ENCODE measurements at places on chromosomes 6 and 20. TPM values are rescaled to one million over a fixed set of nuclear protein-coding genes. Genes with fewer than 3 reads are reported as not detected.
A peak's percentile ranks its signal among the peaks of the same experiment; 100 is the strongest.

- DNase-seq, result no peak
- H3K27me3 ChIP-seq, result no peaks in the 10 kb centered on the region
- H3K4me1 ChIP-seq, result peaks cover 27% of the 10 kb centered on the region
- no peaks in the 10 kb centered on the region for H3K36me3 ChIP-seq
Observed at GRCh38 chr6:41059556-41059955, 6.6 kb downstream of the APOBEC2 start.

The CAGE1 gene
- not detected for polyA plus RNA-seq

The ENPP1 gene
- 0.60 TPM for polyA plus RNA-seq

The ADGRF5 gene
- 36.2 TPM for polyA plus RNA-seq

The PPP1R16B gene
- polyA plus RNA-seq, result 1.9 TPM

The TRIM15 gene
- polyA plus RNA-seq, result not detected

The TINAG gene
- 0.15 TPM for polyA plus RNA-seq

DNA sequence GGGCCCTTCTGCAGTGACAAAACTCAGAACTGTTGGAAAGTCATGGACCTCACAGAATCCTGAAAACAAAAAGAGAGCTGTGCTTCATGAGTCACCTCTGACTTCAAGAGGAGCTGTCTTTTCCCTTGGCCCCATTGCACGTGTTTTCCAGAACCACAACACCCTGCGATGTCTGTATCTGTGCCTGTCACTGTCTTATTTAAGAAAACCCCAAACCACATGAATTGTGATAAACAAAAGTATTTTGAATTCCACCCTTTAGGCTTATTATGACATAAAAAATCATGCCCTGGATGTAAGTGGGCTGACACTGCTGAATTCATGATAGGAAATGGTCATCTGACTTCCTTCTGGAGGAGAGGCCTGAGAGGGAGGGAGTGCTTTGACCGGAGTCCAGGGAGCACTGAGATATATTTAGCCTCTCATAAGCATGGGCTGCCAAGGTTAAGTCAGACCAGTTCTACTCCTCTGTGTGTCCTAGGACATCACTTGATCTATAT is 96.4 kb upstream of the DUSP22 start:
- peaks cover 12% of the 10 kb centered on the region for H3K4me1 ChIP-seq
- peak; percentile 47 for DNase-seq
- H3K36me3 ChIP-seq, result no peaks in the 10 kb centered on the region
- H3K27me3 ChIP-seq, result no peaks in the 10 kb centered on the region
- peak overlapping the region; percentile 66 for H3K27ac ChIP-seq

DNA sequence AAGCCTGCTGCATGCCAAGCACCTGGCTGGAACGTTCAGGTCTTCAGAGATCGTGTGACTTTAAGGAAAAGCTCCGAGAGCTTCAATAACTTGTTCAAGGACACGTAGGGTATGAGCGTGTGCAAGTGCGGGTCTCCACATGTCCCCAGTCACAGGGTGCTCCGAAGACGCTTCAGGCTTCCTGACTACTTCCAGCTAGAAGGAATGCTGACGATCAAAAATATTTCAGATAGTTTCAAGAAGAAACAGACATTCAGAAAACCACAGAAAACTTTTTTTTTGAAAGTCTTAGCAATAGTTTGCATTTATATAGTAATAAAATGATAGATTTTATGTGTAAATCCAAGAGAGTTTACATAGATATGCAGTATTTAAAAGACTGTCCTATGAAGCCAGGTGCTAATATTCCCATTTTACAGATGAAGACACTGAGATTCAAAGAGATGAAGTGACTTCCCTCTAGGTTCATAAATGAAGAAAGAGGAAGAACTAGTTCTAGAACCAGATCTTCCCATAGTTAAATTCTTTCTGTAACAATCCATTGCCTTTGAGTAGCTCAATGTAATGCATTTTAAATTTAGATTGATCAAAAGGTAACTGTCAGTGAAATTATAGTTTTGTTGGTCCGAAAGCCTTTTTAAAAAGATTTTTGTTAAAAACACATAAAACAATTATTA is 247.6 kb downstream of the MYLK4 start:
- H3K27me3 ChIP-seq, result no peaks in the 10 kb centered on the region
- H3K4me3 ChIP-seq, result no peak overlapping the region
- no peaks in the 10 kb centered on the region for H3K4me1 ChIP-seq
- H3K36me3 ChIP-seq, result no peaks in the 10 kb centered on the region
- no peak for DNase-seq
- H3K27ac ChIP-seq, result no peak overlapping the region

DNA sequence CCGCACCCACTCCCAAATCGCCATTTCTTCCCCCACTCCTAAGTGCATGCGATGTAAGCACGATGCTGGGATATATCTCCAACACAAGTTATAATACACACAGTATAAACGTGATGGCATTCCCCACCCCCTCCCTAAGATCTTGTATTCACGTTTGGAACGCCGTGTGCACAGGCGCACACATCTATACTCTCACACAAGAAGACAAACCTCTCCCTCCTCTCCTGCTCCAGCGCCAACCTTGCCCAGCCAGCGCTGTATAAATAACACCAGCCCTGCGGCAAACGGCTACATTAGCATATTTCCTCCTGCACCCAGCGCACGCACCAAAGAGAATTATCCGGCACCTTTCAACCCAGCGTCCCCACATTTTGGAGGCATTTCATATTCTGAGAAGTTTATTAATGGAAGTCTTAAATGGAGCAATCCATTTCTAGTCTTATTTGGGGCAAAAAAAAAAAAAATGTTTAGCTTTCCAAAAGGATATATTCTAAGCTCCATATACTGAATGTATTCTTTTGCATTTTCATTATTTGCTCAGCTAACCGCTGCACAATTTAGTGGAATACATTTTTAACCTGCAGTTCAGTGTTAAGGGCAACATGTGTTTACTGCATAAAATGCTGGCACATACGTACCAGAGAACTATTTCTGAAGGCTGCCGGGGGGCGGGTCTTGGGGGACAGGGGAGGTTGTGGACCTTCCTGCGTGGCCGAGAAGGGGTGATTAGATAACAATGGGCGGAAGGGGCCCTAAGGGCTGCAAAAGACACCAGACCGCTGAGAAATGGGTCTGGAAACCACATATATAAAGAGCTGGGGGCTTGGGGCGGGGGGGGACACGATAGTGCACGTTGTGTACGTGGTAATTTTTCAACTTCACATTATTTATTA is 1.1 kb upstream of the SLC22A23 start:
- H3K27ac ChIP-seq, result no peak overlapping the region
- H3K36me3 ChIP-seq, result no peaks in the 10 kb centered on the region
- H3K4me1 ChIP-seq, result peaks cover 29% of the 10 kb centered on the region
- H3K27me3 ChIP-seq, result peaks cover 9% of the 10 kb centered on the region
- no peak for DNase-seq

The OR2H2 gene
- not detected for polyA plus RNA-seq

- H3K4me1 ChIP-seq, result no peaks in the 10 kb centered on the region
- H3K4me3 ChIP-seq, result no peak overlapping the region
- peak overlapping the region; percentile 14 for H3K27ac ChIP-seq
- no peak for DNase-seq
- H3K36me3 ChIP-seq, result no peaks in the 10 kb centered on the region
Observed at GRCh38 chr6:139990856-139991465, 616.5 kb upstream of the CITED2 start.

DNA sequence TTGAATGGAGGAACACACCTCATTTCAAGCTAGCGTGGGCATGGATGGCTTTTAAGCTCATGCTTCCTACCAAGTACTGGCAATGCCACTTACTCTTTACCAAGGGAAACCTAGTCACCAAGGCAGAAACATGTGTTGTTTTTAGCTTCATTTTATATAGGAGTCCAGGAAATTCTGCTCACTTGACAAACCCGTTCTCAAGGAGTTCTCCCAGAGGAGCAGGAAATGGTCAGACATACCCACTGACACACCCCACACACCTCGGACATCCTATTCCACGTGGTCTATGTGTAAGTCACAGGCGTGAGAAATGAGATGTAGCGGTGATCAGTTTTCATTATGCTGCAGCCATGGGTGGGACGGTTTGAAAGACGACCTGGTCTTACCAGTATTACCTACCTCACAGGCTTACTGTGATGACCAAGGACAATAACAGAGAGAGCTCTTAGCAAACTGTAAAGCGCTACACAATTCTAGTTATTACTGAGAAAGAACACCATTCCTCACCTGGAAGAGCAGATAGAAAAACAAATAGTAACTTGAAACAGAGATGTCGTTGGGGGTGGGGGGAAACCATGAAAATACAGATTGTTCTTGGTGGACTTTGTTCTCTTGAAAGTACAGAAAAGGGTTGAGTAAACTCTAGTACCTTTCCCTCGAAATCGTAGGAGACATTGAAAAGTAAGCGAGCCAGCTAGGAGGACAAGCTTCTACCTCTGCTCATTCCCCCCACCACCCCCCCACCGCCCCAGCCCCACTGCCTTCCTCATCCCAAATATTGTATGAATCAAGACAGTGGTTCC is 1.7 kb downstream of the CNKSR3 start:
- peaks cover 28% of the 10 kb centered on the region for H3K4me1 ChIP-seq
- no peak for DNase-seq
- no peaks in the 10 kb centered on the region for H3K36me3 ChIP-seq
- H3K27ac ChIP-seq, result peak overlapping the region; percentile 84
- H3K27me3 ChIP-seq, result no peaks in the 10 kb centered on the region

GRCh38 chr6:15335385-15335784 is 89.5 kb downstream of the JARID2 start:
- H3K36me3 ChIP-seq, result no peaks in the 10 kb centered on the region
- peaks cover 2% of the 10 kb centered on the region for H3K4me1 ChIP-seq
- no peak overlapping the region for H3K27ac ChIP-seq
- no peak for DNase-seq
- no peaks in the 10 kb centered on the region for H3K27me3 ChIP-seq
- no peak overlapping the region for H3K4me3 ChIP-seq

DNA sequence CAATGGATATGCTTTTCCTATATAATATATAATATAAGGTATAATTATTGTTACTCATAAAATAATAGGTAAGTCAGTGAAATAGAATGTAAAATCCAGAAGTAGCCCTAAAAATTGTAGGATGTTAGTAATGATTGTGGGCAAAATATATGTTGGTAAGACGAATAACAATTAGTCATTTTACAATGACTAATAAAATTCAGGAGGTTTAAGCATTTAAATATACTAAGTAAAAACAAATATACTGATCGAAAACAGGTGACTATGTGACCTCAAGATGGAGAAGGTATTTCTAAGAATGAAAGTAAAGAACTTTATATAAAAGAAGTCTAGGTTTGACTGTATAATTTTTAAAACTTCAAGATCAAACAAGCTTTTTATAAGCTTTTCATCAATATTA is 28.9 kb downstream of the FUCA2 start:
- peaks cover 47% of the 10 kb centered on the region for H3K36me3 ChIP-seq
- no peak for DNase-seq
- no peaks in the 10 kb centered on the region for H3K4me1 ChIP-seq
- no peaks in the 10 kb centered on the region for H3K27me3 ChIP-seq
- no peak overlapping the region for H3K4me3 ChIP-seq
- H3K27ac ChIP-seq, result no peak overlapping the region

The HDGFL1 gene
- polyA plus RNA-seq, result not detected

- no peaks in the 10 kb centered on the region for H3K4me1 ChIP-seq
- no peak for DNase-seq
- no peaks in the 10 kb centered on the region for H3K36me3 ChIP-seq
- H3K4me3 ChIP-seq, result peak overlapping the region; percentile 72
- H3K27ac ChIP-seq, result peak overlapping the region; percentile 96
Observed at GRCh38 chr6:45378334-45378926, 696 bp upstream of the SUPT3H start.

The CLVS2 gene
- polyA plus RNA-seq, result 0.01 TPM

The CD2AP gene
- polyA plus RNA-seq, result 6.4 TPM

- no peaks in the 10 kb centered on the region for H3K27me3 ChIP-seq
- peaks cover 7% of the 10 kb centered on the region for H3K4me1 ChIP-seq
- DNase-seq, result no peak
- no peak overlapping the region for H3K4me3 ChIP-seq
- H3K36me3 ChIP-seq, result no peaks in the 10 kb centered on the region
Observed at GRCh38 chr20:33651562-33652048, 10.5 kb upstream of the C20orf144 start.

- no peak overlapping the region for H3K4me3 ChIP-seq
- H3K36me3 ChIP-seq, result no peaks in the 10 kb centered on the region
- no peak overlapping the region for H3K27ac ChIP-seq
- no peak for DNase-seq
- H3K27me3 ChIP-seq, result no peaks in the 10 kb centered on the region
- no peaks in the 10 kb centered on the region for H3K4me1 ChIP-seq
Observed at GRCh38 chr6:86943819-86944407, 6.6 kb downstream of the HTR1E start.

DNA sequence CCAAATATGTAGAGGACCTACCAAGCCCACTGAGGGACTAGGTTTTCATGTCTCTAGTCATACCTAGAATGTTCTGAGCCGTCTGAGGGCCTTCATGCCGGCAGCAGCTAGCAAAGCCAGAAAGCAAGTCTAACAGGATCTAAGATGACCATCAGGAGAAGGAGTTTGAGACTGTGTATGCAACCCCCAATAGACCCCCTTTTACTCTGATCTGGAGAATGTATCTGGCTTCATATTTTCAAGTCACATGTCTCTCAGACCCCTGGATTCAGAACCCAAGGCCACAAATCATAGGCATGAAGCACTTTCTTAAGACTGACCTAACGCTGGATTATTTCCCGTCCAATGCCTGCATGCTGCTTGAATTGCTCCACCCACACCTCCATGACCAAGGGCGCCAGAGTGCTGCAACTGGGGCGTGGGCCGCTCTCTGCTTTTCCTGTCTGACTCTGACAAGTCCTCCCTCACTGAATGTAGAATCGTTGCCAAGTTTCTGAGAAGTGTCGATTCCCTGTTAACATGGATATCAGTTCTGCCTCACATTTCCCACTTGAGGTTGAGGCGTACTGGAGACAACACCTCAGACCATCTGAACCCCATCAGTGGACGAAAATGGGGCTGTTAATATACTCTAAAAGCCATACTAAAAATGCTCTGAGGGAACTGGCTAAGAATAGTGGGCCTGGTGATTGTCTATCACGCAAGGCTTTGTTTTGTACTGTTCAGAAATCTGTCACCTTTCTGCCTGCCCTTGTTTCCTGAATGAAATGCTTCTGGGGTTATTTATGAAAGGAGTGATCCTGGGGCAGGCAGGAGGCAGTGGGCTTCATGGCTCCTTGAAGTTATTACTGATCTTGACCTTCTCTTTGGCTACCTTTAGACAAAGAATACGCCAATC is 23.9 kb upstream of the ASXL1 start:
- no peak overlapping the region for H3K4me3 ChIP-seq
- no peaks in the 10 kb centered on the region for H3K27me3 ChIP-seq
- peaks cover 4% of the 10 kb centered on the region for H3K4me1 ChIP-seq

- peaks cover 3% of the 10 kb centered on the region for H3K4me1 ChIP-seq
- peak overlapping the region; percentile 19 for H3K27ac ChIP-seq
- peak; percentile 56 for DNase-seq
- H3K4me3 ChIP-seq, result no peak overlapping the region
- no peaks in the 10 kb centered on the region for H3K27me3 ChIP-seq
Observed at GRCh38 chr6:3876101-3876500, 26.9 kb downstream of the FAM50B start.

- no peaks in the 10 kb centered on the region for H3K4me1 ChIP-seq
- no peak overlapping the region for H3K4me3 ChIP-seq
- no peak overlapping the region for H3K27ac ChIP-seq
- no peaks in the 10 kb centered on the region for H3K36me3 ChIP-seq
- H3K27me3 ChIP-seq, result no peaks in the 10 kb centered on the region
Observed at GRCh38 chr6:101994521-101994920, 601.0 kb downstream of the GRIK2 start.

Data from heart left ventricle (tissue), 16 donors.